Common myeloid progenitor, CD34-positive (primary cell): ENCODE measurements at places on chromosomes 13 and 19.

- no peak for DNase-seq
Observed at GRCh38 chr19:8517551-8518442, 3.8 kb upstream of the ZNF414 start.

DNA sequence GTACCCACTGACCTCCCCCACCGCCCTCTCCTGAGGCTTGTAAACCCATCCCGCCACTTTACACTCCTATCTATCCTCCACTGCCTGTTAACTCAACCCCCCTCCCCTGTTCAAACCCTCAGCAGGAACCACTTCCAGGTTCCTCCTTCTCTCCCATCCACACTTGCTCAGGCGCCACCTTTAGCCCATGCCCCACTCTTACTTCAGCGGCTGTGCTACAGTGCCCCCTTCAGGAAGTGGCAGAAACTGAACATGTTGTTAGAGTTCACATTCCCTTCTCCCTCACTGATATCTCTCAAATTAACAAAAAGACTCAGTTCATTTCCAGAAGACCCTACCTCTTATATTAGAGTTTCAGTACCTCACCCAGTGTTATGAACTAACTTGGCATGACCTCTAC lies 49.4 kb downstream of the ZNF91 start:
- no peak for DNase-seq

DNA sequence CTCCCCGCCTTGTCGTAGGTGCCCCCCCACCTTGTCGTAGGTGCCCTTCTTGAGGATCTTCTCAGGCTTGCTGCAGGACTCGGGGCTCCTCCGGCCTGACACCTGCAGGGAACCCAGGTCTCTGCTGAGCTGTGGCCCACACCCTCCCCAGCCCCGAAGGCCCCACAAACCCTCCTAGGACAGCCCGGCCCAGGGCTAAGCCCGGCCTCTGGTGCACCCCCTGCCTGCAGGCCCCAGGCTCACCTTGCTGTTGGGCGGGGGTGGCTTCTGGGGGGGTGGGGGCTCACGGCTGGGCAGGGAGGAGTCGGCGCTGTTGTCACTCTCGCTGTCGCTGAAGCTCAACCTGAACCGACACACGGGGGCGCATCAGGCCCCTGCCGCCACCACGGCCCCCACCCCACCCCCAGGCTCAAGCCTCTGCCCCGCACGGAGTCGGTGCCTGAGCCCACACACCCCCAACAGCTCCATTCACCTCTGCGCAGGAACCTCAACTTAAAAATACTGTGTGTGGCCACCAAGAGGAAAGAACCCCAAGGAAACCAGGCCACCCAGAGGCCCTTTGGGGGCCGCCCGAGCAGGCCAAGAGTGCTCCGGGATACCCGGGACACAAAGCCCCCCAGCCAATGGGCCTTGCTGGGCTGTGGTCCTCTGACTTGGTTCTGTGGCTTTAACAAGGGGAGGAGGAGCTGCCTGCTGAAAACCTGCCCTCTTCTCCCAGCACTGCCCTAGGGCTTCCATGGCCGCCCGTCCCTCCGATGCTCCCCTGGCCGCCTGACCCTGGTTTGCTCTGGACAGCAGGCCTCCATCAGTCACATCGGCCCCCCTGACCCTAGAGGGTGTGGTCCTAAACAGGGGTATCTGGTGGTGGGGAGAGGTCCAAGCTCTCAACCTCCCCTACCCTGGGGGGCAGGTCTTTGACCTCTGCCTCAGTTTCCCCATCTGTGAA lies 65.8 kb downstream of the MLLT1 start:
- no peak for DNase-seq

DNA sequence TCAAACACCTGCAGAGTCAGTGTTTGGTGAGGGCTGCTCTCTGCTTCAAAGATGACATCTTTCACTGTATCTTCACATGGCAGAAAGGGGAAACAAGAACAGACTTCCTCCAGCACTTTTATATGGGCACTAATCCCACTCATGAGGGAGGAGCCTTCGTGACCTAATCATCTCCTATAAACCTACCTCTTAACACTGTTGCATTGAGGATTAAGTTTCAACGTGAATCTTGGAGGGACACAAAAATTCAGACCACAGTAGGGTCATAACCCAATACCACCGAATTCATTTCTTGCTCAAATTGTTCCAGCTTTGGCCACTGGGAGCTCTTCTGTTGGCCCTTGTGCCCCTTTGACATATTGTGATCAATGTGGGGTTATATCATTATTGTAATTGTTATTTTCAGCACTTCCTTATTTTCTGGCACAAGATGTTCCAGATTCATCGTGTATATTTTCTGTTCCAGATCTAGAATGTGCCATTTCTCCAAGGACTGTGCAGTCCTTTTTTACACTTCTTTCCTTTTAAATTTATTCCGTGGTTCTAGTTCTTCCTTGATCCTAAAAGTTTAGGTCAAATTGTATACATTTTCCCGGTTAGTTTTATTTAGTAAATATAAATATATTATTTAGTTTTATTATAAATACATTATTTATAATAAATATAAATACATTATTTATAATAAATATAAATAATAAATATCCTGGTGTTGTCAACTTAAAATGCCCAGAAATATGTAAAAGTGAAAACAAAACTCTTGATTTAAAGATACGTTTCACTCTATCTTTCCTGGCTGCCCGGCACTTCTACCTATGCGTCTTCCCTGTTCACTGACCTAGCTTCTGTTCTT lies 35.5 kb upstream of the IGFL4 start:
- peak; percentile 10 for DNase-seq
